ENCODE measurements at places on chromosomes 6 and 20.

- no peak overlapping the region for H3K4me3 ChIP-seq
- H3K27ac ChIP-seq, result no peak overlapping the region
- H3K4me1 ChIP-seq, result no peaks in the 10 kb centered on the region
- H3K36me3 ChIP-seq, result no peaks in the 10 kb centered on the region
- H3K27me3 ChIP-seq, result peaks cover 6% of the 10 kb centered on the region
- DNase-seq, result no peak
Observed at GRCh38 chr6:99111590-99111989, 163.8 kb upstream of the FBXL4 start.

- no peaks in the 10 kb centered on the region for H3K36me3 ChIP-seq
- H3K27ac ChIP-seq, result no peak overlapping the region
- no peaks in the 10 kb centered on the region for H3K27me3 ChIP-seq
- DNase-seq, result no peak
Observed at GRCh38 chr20:22757424-22758183, 173.2 kb upstream of the FOXA2 start.

DNA sequence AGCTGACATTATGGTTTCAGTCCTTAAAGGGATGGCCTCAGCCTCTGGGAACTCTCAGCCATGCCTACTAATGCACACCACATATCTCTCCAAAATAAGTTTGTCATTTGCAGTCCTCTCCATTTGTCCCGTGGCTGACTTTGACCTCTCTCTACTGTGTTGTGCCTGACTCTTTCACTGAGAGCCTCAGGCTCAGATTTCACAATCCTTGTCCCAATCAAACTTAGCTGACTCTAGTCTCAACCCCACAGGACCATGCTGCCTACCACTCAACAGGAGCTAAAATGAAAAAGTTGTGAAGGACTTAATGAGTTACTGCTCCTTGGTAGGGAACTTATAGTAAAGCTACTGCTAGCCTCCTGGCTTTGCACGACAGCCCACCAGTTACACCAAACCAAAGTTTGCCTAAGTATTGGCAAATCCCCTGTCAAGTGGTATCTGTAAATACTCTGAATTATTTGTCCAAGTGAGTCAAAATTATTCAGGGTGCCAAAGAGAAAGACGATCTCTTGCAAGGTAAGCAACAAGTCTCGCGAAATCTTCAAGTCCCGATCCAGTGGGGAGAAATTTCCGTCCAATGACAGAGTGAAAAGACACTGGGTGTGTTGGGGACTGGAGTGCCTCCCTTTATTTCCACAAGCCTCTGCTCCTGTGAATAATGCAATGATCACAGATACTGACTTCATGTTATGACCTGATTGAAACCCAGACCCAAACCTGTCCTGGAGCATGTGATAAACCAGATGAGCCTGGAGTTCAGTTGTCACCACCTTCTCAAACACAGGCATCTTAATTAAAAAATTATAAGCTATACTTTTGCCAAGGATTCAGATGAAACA is 124.4 kb upstream of the FOXQ1 start:
- H3K4me1 ChIP-seq, result no peaks in the 10 kb centered on the region
- no peak overlapping the region for H3K27ac ChIP-seq
- no peak for DNase-seq
- H3K27me3 ChIP-seq, result peaks cover 7% of the 10 kb centered on the region

DNA sequence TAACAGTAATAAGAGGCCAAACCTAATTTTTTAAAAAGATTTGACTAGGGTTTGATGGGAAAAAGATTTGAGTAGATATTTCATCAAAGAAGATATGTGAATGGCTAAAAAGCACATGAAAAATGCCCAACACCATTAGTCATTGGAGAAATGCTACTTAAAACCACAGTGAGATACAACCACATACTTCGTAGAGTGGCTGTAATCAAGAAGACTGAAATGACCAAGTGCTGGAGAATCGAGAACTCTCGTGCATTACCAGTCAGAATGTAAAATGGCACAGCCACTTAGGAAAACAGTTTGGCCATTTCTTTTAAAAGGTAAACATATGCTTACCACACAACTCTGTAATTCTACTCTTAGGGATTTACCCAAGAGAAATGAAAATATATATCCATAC is 175.5 kb downstream of the EYA2 start:
- no peak for DNase-seq
- H3K4me3 ChIP-seq, result no peak overlapping the region
- H3K36me3 ChIP-seq, result no peaks in the 10 kb centered on the region
- H3K4me1 ChIP-seq, result no peaks in the 10 kb centered on the region

- H3K27me3 ChIP-seq, result no peaks in the 10 kb centered on the region
- no peaks in the 10 kb centered on the region for H3K36me3 ChIP-seq
- no peak overlapping the region for H3K27ac ChIP-seq
- no peak overlapping the region for H3K4me3 ChIP-seq
- no peak for DNase-seq
- no peaks in the 10 kb centered on the region for H3K4me1 ChIP-seq
Observed at GRCh38 chr6:102742028-102742427, 1348.5 kb downstream of the GRIK2 start.

GRCh38 chr6:163577404-163577803 is 162.9 kb downstream of the QKI start:
- H3K4me3 ChIP-seq, result no peak overlapping the region
- H3K36me3 ChIP-seq, result peaks cover 5% of the 10 kb centered on the region
- no peaks in the 10 kb centered on the region for H3K27me3 ChIP-seq

DNA sequence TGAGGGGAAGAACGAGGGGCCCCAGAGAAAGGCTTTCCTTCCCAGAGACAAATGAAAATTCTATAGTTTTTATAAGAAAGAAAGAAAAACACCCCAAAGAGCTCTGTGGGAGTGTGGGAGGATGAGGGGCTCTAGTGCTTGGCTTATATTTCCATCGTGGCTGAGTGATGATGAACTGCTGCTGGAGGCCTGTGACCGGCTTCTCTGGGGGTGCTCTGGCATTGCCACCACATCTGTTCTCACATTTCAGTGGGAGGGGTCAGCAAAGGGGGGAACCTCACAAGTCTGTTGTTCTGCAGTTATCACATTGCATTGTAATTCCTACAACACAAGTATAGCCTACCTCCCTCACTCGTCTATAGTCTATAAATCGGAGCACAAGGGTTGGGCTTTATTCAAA is 67.6 kb upstream of the BACH2 start:
- H3K27ac ChIP-seq, result no peak overlapping the region
- no peaks in the 10 kb centered on the region for H3K36me3 ChIP-seq
- no peak for DNase-seq

GRCh38 chr20:40902661-40903060 is 126.0 kb upstream of the TOP1 start:
- H3K4me3 ChIP-seq, result no peak overlapping the region
- DNase-seq, result no peak
- no peak overlapping the region for H3K27ac ChIP-seq
- H3K4me1 ChIP-seq, result no peaks in the 10 kb centered on the region

GRCh38 chr6:43775535-43775885 is 5.5 kb downstream of the VEGFA start:
- no peak for DNase-seq
- peaks cover 49% of the 10 kb centered on the region for H3K4me1 ChIP-seq
- peaks cover 30% of the 10 kb centered on the region for H3K36me3 ChIP-seq
- H3K27ac ChIP-seq, result no peak overlapping the region
- H3K27me3 ChIP-seq, result peaks cover 7% of the 10 kb centered on the region

GRCh38 chr20:59158673-59159072 is 4.9 kb upstream of the ZNF831 start:
- H3K27ac ChIP-seq, result no peak overlapping the region
- peaks cover 79% of the 10 kb centered on the region for H3K4me1 ChIP-seq
- H3K27me3 ChIP-seq, result peaks cover 9% of the 10 kb centered on the region
- H3K36me3 ChIP-seq, result peaks cover 18% of the 10 kb centered on the region
